ENCODE measurements at places on chromosomes 1 and 21.

DNA sequence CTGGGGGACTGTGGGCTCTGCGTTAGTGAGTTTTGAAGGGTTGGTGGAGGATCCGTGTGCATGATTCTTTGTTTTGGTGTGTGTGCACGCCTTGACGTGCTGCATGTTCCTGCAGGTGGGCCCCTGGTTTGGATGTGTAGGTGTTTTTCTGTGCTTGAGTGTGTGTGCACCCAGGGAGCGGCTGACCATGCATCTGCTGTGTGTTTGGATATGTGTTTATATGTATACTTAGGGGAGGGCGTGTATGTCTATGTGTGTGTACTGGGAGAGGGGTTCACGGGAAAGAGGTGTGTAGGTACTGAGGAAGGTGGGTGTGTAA, 1.1 kb downstream of the VANGL2 start:
- no peak for DNase-seq

- DNase-seq, result no peak
These were observed 267.6 kb downstream of the SETD4 start for GRCh38 chr21:35792569-35793305.

DNA sequence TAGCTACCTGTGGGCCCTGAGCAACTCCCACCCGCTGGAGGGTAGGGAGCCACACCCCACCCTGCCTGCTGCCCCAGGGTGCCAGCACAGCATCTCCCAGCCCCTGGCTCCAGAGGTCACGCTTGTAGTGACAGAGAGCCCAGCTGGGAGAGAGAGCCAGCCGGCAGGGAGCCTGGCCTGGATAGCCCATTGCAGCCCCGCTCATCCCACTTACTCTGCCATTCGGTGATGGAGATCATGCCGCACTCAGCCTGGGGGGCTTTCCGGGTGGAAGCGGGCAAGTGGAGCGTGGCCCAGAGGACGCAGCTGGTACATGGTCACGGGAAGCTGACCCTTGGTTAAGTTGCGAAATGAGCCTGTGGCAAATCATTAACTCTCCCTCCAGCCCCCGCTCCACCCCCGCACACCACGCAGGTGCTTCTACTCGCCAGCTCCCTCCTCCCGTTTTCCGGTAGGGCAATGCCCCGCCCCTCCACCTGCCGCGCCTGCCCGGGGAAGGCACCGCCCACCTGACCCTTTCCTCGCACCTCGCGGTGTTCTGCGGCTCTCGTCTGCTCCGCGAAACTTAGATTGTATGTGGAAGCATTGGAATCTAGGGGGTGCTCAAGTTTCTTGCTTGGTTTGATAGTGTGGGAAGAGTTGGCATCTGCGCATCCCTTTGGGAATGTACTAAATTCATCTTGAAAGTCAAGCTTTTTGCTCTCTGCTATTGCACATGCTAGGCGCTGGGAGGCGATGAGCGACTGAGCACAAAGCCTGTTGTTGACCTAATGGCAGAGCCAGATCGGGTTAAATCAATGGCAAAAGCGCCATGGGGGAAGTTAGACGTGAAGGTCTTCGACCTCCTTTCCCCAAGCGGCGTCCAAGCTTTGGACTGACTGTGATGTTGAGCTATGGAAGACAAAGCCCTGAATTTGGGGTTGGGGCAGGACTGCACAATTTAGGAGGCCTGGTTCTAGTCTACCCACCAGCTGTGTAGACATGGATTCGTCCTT, at the start of gene GOLT1A:
TSS of gene GOLT1A (minus strand) at position 321 of the 995 bp plus-strand sequence. CDS start at position 239, 82 bp downstream.
- peak; percentile 63 for DNase-seq

DNA sequence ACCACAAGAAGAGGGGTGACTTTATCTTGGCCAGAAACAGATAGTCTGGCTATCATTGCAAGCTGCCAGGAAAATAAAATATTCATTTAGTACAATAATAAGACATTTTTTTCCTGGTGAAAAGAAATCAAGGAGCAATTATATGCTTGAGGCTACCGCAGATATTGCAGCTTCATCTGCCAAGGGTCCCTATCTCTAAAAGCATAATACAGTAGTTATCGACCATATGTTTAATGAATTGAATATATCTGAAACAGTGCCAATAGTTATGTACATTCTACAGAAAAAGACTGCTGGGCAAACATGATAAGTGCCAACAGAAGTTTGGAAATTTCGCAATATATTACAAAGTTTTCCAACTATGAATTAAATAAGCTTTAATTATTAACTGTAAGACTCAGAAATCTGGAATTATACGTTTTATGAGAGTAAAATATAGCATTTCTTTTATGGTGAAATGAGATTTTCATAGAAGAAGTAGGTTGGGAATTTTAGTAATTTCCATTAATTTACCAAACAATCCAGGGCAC, 561.1 kb upstream of the ZP4 start:
- DNase-seq, result no peak

- no peak for DNase-seq
These were observed 287.4 kb upstream of the RUNX1 start for GRCh38 chr21:35336534-35336933.

GRCh38 chr1:23169727-23170335, 1.2 kb upstream of the LUZP1 start:
- no peak for DNase-seq

DNA sequence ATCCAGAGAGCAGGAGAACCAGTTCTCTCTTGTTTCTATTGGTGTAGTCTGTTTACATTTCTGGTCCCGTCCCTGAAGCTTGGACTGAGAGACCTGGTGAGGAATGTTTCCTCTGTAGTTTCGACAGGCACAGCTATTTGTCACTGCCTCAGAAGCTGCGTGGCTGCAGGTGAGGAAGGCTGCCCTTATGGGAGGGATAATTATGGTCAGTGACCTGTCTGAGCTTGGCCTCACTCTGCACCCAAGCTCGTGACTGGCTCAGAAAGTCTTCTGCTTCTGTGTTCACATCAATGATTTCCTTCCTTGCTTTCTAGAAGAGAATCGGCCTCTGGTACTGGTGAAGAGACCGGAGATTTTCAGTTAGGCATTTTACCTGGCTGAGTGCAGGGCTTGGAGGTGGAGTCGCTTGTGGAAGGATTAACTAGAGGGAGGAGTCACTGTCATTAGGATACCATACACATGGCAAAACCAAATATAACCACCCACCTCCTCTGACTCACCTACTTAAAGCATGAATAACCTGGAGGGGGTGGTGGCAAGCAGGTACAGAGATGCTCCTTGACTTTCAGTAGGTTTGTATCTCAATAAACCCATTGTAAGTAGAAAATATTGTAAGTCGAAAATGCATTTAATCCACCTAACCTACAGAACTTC, 19.9 kb upstream of the WDR26 start:
- DNase-seq, result no peak

DNA sequence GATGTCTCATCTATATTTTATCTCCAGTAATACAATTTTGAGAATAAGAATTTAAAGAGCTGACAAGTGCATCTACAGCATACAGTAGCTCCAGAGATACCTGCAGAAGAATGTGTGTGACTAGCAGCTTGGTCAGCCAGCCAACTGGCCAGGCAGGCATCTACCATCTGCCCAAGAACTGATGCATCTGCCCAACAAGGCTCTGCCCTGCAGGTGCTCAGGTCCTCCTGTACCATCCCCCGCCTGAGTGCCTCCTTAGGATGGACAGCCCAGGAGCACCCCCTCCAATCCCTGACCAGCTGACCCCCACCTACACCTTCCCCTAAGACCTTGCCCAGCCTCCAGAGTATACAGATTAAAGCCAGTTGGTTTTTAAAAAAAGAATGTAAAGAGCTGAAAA, 30.3 kb downstream of the TMEM69 start:
- no peak for DNase-seq

DNA sequence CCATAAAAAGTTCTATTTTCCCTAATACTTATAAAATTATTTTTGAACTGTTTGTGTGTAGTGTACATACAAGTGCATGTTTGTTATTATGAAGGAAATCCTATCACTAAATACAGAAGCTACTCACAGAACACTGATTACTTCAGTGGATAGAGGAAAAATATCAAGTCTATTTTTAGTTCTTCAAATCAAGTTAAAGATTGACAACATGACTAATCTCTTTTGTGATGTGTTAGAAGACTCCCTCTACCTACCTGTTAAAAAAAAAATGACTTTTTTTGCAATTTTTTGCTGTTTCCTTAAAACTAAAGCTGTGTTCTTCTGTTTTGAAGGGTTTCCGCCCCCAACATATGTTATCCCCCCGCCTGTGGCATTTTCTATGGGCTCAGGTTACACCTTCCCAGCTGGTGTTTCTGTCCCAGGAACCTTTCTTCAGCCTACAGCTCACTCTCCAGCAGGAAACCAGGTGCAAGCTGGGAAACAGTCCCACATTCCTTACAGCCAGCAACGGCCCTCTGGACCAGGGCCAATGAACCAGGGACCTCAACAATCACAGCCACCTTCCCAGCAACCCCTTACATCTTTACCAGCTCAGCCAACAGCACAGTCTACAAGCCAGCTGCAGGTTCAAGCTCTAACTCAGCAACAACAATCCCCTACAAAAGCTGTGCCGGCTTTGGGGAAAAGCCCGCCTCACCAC, 45.5 kb downstream of the NCF2 start:
- no peak for DNase-seq

DNA sequence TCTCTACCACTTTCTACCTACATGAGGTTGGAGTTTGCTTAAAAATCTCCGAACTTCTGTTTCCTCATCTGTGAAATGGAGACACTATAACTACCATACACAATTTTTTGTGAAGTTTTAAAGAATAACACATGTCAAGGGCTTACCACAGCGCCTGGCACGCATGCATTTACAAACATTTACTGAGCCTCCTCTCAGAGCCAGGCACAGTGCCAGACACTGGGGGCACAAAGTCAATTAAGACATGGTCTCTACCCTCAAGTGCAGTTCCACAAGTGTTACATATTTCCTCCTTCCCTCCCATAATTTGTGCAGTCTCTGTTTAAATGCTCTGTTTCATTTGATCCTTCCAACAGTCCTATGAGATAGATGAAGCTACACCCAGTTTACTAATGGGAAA, 356.4 kb upstream of the ESRRG start:
- DNase-seq, result no peak

GRCh38 chr1:12567288-12567819, 50.7 kb downstream of the DHRS3 start:
- no peak for DNase-seq

DNA sequence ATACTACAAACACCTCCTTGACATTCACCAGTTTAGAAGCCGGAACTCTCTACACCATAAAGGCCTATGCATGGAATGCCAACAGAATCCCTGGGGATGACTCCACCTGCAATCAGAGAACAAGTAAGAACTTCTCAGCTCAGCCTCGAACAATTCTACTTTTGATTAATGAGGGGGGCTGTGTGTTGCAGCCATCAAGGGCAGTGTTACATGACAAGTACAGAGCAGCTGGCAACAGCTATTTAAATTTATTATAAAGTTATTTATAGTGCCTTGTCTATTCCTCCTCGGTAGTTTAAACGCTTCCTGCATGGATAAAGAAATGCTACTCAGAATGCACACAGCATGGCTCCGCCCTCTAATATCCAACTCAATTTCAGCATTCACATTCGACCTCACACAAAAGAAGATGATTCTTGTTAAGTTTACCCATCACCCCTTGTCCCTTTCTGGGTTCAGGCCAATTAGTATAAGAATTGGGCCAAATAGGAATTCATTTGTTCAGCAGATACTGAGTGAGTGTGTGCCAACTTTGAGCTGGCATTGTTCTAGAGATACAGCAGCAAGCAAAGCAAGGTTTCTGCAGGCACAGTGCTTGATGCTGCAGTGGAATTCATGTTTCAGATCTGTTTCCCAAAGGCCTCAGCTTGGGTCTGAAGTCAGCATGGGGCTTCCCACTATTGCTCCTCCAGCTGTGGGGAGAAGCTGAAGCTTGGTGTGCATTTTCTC, 6.4 kb downstream of the FNDC7 start:
- DNase-seq, result no peak

DNA sequence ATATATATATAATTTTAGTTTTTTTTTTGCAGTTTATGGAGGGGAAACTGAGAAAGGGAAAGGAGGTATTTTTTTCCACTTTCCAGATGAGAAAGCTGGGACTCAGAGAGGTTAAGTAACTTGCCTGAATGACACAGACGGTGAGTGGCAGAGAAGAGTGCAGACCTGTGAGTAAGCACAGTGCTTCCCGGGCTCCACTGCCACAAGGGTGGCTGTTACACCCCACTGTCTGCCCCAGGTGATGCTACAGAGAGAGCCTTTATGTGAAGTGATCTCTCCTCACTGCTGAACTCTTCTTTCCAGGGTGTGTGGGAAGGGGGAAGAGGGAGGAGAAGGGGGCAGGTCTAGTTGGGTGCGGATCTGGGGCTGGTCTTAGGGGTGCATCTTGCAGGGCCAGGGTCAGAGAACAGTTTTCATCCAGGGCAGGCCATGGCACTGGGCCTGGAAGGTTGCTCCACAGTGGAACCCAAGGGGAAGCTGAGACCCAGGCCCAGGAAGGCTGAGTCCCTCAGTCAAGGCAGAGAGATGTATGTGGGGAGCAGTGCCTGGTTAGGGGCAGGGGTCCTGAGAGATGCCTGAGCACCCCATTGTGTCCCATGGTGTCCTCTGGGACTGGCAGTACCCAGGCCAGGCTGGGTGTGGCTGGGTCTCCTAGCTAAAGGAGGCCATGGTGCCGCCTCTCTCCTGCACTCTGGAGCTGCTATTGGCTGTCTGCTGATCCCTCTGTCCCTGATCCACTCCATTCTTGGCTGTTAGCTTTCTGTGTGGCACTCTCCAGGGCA, 357.5 kb downstream of the PTPRU start:
- no peak for DNase-seq
